Amygdala (tissue), 56 donors: ENCODE measurements at places on chromosomes 16 and 17.

DNA sequence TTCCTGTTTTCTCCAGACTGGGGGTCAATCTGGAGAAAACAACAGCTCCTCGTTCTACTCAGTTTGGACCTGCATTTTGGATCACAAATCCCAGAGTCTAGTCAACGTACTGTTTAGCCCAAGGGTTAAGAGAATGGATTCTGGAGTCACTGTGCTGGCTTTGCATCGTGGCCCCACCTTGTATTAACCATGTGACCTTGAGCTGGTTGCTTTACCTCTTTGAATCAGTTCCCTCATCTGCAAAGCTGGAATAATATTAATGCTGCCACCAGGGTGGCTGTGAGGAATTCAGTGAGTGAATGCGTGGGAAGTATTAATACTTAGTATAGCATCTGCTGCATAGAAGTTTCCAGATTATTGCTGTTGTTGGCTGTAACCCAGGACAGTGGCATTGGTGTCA, 11.3 kb upstream of the DHRS7C start:
- DNase-seq: no peak

GRCh38 chr17:68662479-68662878, 61.3 kb upstream of the FAM20A start:
- no peak for DNase-seq

DNA sequence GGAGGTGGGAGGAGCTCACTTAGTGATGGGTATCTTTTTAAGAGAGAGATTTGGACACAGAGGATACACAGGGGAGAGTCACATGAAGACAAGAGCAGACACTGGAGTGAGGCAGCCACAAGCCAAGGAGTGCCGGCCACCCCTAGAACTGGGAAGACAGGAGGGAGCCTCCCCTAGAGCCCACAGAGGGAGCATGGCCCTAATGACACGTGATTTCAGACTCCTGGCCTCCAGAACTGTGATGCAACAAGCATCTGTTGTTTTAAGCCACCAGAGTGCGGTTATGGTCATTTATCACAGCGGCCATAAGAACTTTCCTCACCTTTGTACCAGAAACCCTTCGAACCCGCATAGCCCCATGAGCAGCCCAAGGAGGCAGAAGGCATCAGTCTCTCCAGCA, 33.3 kb downstream of the SLC38A8 start:
- no peak for DNase-seq

GRCh38 chr17:56636265-56636664, 42.8 kb downstream of the NOG start:
- no peak for DNase-seq

GRCh38 chr16:17770104-17770503, 299.3 kb upstream of the XYLT1 start:
- no peak for DNase-seq

DNA sequence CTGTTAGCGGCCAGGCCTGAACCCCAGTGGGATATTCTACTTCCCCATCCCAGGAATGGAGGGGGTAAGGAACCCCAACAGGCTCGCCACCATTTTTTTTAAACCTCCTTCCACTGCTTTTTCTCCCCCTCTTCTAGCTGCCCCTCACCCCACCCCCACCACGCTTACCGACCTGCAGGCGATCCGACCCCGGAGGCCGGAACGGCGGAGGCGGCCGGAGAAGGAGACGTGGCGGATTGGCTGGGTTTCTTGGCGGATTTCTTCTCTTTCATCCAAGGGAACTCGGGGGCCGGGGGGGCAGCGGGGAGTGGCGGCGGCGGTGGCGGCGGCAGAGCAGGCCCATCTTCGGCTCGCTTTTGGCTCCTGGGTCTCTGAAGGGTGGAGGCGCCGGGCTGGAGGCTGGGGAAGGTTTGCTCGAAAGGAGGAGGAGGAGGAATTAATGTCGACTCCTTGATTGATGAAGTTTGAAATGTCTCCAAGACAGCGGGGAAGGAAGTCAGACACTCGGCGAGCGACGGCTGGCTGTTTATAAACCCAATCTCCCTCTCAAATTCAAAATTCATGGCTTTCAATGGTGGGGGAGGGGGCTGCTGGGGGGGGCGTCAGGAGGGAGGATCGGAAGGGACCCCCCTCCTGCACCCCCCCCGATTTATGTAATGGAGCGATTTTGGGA, 424 bp downstream of the HOXB2 start:
- no peak for DNase-seq
